ENCODE measurements at places on chromosomes 3 and 15.

GRCh38 chr3:180492047-180492446 is 109.9 kb upstream of the TTC14 start:
- DNase-seq = no peak

DNA sequence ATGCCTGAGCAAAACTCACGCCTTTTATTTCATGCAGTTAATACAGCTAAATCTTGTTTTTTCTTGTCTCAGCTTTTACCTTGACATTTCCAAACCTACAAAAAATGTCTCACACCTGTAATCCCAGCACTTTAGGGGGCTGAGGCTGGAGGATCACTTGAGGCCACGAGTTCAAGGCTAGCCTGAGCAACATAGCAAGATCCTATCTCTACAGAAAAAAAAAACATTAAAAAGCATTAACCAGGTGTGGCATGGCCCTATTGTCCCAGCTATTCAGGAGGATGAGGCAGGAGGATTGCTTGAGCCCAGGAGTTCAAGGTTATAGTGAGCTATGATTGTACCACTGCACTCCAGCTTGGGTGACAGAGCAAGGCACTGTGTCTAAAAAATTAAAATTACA is 3.9 kb upstream of the TMEM212 start:
- no peak for DNase-seq

DNA sequence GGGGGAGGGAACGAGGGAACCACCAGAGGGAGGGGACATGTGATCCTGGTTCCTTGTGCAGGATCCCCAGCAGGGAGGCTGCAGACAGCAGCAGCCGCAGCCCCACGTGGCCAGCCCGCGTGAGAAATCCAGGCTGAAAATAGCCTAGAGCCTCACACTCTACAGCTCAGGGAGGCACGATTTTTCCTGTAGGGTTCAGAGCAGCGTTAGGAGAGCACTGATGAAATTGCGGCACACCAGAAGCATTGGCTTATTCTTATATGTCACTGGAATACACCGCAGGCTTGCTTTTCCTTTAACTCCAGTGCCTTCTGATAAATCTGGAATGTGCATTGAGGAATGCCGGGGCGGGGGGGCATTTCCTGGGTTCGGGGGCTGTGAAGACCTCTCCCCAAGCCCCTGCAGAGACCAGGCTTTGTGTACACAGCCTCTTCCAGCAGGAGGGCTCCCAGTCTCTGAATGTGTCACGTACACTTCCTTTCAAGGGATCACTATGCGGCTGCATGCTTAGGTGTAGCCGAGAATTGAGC is 193.0 kb downstream of the ATP10A start:
- DNase-seq = no peak

GRCh38 chr3:40858364-40859115 is 333.8 kb downstream of the ZNF621 start:
- no peak for DNase-seq

GRCh38 chr3:146071632-146072031 is 89.4 kb downstream of the PLOD2 start:
- no peak for DNase-seq

DNA sequence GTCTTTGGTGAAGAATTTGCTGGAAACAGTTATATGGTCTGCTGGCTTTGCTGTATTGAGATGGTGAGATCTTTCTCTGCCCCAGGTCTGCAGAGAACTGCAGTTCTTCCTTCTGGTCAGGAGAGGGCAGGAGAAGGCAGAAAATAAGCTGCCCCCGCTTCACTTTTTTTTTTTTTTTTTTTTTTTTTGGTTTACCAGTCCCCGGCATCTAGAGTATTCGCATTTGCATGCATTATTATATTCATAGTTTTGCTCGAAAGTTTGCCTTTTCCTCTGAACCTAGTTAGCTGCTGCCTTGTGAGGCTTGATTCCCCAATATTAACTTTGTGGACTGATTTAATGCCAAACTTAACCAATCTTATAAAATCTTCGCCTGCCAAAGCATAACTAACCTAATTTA is 10.6 kb upstream of the PARL start:
- DNase-seq = no peak

DNA sequence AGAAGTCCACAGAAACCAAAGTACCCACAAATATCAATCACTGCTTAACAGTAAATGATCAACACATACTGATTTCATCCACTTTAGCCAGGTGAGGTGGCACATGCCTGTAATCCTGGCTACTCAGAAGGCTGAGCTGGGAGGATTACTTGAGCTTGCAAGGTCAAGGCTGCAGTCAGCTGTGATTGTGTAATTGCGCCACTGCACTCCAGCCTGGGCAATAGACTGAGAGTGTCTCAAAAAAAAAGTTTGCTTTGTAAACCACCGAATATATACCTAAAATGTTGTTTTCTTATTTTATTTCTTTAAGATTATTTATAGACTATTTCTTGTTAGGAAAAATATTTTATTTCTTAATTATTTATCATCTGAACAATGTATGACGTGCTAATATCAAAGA is 8.7 kb upstream of the ATP13A4 start:
- DNase-seq = no peak

GRCh38 chr15:66462627-66463026 is 34.9 kb downstream of the SNAPC5 start:
- DNase-seq = no peak

DNA sequence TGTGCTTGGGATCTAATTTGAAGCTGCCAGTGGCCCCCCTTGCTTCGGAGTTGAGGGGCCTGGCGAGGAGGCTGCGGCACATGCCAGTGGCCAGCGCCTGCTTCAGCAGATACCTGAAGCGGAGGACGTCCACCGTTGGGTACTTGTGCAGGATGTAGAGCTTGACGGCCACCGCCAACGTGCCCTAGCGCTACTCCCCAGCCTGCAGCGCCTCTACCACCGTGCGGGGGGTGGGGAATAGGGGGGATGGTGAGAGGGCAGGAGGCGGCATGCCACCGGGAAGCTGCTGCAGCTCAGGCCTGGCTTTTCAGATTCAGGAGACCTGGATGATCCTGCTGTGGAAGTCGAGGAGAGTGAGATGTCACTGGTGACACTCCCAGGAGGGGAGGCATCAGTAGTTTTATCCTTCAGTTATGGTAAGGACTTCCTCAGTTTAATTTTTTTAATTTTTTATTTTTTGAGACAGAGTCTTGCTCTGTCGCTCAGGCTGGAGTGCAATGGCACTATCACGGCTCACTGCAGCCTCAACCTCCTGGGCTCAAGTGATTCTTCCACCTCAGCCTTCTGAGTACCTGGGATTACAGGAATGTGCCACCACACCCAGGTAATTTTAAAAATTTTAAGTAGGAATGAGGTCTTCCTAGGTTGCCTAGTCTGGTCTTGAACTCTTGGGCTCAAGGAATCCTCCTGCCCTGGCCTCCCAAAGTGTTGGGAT is 150.6 kb upstream of the FRMD4B start:
- DNase-seq = no peak

- DNase-seq = no peak
Measured at GRCh38 chr3:66092175-66092995, 53.7 kb upstream of the MAGI1 start.

GRCh38 chr3:157533298-157534070 is 30.3 kb upstream of the VEPH1 start:
- no peak for DNase-seq

GRCh38 chr15:80587816-80588456 is 107.2 kb upstream of the ABHD17C start:
- no peak for DNase-seq

DNA sequence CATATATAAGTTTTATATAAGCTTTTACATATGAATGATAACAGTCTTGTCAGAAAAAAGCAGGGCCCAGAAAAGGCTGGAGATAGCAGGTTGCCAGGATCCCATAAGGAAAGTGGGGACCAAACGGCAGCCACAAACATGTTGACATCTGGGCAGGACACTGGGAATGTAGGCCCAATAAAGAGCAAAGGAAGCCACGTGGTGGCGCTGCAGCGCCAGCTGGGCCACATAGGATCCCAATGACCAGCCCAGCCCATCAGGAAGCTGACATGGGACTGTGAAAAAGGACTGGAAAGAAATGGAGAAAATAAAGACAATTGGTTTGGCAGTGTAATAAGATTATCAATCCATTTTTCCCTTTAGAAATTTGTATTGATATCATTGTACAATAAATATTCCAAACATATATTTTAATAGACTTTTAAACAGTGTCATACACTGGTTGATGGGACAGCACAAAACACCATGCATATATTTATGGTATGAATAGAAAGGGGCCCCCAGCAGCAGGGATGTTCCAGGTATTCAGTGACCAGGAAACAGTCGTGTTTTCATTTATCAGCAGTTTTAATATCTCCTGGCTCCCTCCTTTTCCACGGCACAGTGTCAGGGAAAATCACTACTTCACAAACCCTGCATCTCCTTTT is 89.0 kb upstream of the STRIT1 start:
- peak; percentile 30 for DNase-seq

GRCh38 chr3:90128391-90128790 is 1021.0 kb downstream of the EPHA3 start:
- no peak for DNase-seq

- no peak for DNase-seq
Measured at GRCh38 chr3:72213296-72214065, 428.5 kb upstream of the PROK2 start.

- DNase-seq = no peak
Measured at GRCh38 chr15:77058468-77058867, 12.4 kb downstream of the TSPAN3 start.

DNA sequence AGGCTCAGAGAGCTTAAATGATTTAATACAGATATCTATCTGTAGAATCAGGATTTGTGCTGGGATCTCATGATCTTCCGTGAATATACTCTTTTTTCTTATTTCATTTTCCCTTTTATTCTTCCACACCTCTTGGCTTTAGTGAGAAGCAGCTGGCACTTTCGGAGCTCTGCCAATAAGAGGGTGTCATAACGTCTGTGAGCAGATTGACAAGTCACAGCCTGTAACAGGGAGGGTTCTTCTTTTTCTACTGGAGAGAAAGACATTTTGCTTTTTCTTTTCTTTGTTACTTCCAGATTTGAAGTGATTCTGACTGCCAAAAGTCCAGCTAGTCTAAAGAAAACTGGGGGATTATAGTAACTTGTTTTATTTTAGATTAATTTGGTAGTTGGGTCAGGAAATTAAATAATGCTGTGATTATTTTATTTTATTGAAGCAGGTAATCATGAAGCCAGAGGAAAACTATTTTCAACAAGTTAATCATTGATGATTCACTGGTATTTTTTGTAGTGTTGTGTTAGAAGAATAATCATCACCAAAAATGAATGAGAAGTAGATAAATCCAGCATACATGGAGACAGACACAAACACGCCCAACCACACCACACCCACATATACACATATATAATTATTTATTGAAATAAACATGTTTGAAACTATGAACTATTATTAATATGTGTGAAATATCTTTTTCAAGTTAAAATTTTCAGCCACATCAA is 69.8 kb downstream of the TNFAIP8L3 start:
- no peak for DNase-seq

DNA sequence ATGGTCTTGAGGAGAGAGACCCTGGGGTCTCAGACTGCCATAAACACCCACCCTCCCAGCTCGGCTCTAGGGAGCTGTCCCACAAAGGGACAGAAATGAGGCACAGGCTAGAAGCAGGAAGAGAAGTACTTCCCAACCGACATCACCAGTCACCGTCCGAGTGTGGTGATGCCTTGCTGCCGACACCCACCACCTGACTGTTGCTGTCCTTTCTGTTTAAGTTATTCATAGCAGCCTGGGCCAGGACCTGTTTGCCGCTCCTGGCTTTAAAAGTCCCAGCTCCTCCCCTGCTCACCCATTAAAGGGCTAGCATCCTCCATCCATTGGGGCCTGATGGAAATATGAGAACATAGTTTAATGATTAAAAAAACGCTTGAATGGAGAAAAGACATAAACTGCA is 13.2 kb upstream of the SPG11 start:
- no peak for DNase-seq

Data from activated naive CD8-positive, alpha-beta T cell treated with anti-CD3 and anti-CD28 coated beads, Interleukin-2, amount 10 ng/mL, durations not matched to agents 7 days and 5 days (primary cell).